ENCODE measurements at places on chromosomes 3 and 15. TPM values are rescaled to one million over a fixed set of nuclear protein-coding genes. Genes with fewer than 3 reads are reported as not detected.

The EEF1AKMT4 gene
- total RNA-seq, result 15.7 TPM

The OR5H15 gene
- total RNA-seq, result not detected

The ALDH1A3 gene
- not detected for total RNA-seq

The GOLGA8R gene
- 0.34 TPM for total RNA-seq

The ARPP21 gene
- total RNA-seq, result not detected

The WWTR1 gene
- total RNA-seq, result 1.2 TPM

The SLC51B gene
- total RNA-seq, result not detected

The ST3GAL6 gene
- total RNA-seq, result not detected

The PLAAT1 gene
- not detected for total RNA-seq
